ENCODE measurements at places on chromosomes 1 and 21.

DNA sequence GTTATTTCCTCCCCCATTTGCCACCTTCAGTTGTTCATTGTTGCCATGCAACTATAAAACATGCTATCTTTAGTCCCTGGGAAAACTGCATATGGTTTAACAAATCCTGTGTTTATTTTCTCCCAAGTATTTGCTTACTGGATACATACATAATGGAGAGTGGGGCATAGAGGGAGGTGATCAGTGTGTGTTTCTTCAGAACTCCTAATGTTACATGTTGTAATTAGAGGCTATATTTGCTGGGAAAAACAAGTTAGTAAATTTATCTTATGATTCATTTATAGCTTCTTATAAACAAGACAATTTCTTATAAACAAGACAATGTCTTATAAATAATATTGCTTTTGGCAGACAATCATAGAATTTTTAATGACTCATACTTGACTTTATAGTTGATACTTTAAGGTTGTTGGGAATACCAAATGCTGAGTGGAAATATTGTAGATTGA is 7.3 kb upstream of the GIPC2 start:
- no peak for DNase-seq

- no peak for DNase-seq
Measured at GRCh38 chr1:203239526-203240305, 10.2 kb upstream of the CHIT1 start.

GRCh38 chr1:64184003-64184440 is 19.4 kb upstream of the UBE2U start:
- DNase-seq, result no peak

GRCh38 chr1:24421502-24421901 is 5.9 kb downstream of the NIPAL3 start:
- DNase-seq, result no peak

DNA sequence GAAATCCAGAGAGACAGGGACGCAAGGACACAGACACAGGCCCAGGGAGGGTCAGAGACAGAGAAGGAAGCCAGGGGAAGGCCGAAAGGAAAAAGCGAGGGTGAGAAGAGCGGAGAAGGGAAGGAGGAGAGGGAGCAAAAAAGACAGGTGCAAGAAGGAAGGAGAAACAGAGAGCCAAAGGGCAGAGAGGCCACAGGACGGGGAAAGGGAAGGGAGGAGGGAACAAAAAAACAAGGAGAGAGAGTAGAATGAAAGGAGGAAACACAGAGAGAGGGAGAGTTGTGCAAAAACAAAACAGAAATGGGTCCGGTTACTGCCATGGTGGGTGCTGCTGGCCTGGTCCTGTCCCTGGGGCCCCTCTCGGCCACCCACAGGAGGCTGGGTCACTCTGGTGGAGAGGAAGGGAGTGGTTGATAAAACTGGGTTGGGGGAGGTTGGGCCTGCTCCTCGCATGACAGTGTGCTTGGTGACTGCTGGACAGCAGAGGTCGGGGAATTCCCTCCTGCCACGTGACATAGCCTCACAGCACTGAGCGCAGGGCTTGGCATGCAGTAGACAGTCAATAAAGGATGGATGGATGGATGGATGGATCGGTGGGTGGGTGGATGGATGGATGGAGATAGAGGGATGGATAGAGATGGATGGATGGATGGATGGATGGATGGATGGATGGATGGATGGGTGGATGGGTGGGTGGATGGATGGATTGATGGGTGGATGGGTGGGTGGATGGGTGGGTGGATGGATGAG is 64.8 kb downstream of the RAP1GAP start:
- DNase-seq, result no peak

DNA sequence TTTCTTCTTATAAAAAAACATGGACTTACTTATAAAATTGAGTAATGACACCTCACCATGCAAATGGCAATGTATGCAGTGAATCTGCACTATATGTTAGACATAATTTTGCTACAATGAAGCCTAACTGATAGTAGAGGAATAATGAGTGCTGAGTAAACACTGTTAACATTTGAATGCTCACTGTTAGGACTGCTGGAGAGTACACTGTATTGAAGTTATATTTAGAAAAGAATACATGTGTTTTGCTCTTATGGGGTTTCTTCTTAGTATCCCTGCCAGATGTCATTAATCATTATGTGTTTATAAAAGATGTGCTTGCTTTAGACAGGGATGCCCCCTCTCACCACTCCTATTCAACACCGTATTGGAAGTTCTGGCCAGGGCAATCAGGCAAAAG is 111.1 kb upstream of the ZP4 start:
- no peak for DNase-seq

DNA sequence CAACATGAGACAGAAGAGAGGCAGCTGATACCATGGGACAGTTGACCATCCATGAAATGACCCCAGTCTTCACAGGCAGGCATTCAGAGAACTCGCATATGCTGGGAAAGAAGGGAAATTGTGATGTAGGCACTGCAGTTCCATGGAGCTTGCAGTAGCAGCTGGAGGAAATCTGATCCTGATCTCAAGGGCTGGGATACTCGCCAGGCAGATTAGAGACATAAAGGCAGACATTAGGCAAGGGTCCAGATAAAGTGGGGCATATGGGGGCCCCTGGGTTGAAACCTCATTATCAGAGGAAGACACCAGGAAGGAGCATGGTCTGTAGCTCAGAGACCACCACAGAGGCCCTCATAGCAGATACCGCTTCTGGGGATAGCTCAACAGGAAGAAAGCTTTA is 48.7 kb upstream of the TNR start:
- DNase-seq, result peak; percentile 24

GRCh38 chr1:18944810-18945209 is 11.7 kb downstream of the IFFO2 start:
- no peak for DNase-seq

DNA sequence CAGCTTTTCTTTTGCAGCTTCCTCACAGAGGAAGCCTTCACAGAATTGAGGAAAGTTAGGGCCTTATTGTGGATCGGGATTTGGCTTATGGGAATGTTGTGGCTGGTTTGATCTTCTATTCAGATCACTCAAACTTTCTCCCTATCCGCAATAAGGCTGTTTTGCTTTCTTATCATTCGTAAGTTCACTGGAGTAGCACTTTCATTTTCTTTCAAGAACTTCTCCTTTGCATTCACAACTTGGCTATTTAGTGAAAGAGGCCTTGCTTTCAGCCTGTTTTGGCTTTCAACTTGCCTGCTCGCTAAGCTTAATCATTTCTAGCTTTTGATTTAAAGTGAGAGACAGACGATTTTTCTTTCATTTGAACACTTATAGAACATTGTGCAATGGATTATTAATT is 181.9 kb upstream of the B3GALT2 start:
- no peak for DNase-seq

- no peak for DNase-seq
Measured at GRCh38 chr1:19670787-19671186, 6.1 kb downstream of the HTR6 start.

GRCh38 chr1:43621861-43622260 is 28.1 kb upstream of the KDM4A start:
- no peak for DNase-seq

DNA sequence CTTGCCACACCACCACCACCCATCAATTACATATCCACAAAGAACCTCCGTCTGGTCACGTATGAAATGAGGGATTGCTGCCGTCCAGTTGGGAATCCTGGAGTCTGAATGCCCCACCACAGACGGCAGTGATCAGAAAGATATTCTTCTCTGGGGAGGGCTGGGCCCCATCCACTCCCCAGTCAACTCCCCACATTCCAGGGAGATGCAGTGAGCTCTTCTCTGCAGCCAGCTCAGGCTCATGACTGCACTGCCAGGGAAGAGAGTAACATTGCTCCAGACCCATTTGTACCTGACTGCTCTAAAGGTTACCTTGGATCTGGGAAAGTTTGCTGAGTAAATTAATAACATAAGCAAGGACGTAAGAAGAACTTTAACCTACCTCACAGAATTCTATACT is 18.3 kb downstream of the DEGS1 start:
- no peak for DNase-seq

- DNase-seq, result no peak
Measured at GRCh38 chr1:60348884-60349283, 275.3 kb upstream of the C1orf87 start.
